ENCODE measurements at places on chromosomes 12 and 14.

GRCh38 chr12:71870416-71870815, 30.9 kb downstream of the TBC1D15 start:
- no peak for DNase-seq

DNA sequence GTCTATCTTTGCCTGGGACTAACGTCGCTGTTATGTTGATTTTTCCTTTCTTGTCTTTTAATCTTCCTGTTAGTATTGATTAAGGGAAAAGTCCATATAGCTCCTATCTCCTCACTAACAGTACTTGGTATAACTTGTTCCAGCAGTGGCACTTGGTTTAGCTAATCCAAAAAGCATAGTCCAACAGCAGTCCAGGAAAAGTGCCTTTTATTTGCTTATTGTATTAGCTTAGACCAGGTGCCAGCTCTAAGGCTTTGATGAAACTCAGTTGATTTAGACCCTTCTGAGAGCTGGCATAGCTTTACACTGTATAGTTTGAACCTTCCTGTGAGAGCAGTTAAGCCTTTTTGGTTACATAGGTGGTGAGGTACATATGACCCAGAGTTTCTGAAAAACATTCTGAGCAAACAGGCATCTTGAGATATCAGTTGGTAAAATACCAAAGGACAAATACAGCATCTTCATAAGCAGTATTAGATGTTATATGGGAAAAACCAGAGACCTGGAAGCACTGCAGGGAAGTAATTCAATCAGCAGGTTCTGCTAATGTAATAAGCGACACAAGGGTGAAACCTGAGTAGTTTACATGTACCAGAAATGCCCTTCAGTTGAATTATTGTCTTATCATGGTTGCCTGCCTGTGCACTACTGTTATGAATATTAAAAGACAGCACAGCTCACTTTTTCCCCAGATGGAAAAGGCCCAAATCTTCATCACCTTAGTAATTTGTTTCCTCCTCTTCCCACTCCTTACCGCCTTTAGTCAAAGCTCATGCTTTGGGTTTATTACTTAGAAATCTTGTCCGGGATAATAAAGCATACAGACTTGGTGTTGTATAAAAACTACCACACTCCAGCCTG, 13.0 kb downstream of the PELI2 start:
- no peak for DNase-seq

DNA sequence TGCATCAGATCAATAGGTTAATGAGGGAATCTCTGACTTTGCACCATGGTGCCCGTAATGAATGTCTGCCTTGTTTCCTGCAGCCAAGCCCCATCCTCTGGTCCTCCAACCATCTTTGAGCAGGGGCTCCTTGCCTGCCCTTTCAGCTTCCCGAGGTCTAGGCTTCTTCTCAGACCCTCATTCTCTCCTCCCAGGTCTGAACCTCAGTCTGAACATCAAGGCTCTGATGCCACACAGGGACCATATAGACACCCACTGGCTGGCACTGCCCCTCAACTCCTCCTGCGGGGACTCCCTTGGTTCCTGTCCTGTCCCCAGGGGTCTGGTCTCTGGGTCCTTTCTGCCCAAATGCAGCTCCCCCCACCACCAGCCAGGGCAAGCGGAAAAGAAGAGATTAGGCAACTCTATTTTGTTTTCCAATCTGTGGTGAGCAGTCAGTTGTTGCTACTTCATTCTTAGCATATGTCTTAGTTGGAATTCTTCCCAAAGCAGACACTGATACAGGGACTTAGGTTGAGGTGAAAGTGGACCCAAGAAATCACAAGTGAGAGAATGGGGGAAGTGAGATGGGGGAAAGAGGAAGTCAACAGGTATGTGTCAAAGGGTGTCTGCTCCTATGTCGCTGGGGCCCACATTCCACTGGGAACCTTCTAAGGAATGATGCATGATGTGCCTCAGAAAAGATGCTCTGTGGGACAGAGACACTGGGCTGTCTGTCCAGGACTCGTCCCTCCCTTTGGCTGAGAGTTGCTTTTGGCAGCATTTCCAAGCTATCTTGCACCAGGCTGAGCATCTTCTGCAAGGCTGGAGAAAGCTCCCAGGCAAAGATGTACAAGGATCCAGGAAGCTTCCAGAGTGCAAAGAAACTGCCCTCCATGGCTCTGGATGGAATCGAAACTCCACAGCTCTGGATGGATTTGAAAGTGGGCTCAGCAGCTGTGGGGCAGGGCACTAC, 1096.5 kb upstream of the TMEM132C start:
- no peak for DNase-seq

DNA sequence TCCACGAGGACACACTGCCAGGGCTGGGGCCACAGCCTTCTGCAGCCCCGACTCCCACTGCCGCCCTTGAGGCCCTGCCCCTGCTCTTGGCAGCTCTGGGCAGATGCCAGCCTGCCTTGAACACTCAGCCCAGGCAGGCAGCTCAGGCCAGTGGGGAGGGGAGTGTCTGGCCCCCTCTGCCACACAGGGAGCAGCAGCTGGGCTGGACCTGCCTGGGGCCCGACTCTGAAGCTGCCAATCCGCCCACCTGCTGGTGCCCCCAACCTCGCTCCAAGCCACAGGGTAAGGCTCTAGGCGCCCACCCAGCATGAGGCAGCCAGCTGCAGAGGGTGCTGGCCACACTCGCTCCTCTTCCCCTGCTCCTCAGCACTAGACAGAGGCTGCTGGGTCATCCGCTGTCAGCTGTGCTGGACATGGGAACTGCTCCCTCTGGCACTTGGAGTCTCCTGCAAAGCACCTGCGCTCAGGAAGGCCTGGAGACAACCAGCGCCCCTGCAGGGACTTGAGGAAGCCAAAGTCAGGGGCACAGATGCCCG, 24.6 kb upstream of the NUDT14 start:
- DNase-seq = no peak

DNA sequence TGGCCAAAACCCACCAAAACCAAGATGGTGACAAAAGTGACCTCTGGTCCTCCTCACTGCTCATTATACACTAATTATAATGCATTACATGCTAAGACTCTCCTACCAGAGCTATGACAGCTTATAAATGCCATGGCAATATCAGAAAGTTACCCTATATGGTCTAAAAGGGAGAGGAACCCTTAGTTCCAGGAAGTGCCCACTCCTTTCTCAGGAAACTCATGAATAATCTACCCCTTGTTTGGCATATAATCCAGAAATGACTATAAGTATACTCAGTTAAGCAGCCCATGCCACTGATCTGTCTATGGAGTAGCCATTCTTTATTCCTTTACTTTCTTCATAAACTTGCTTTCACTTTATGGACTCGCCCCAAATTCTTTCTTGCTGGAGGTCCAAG, 43.0 kb upstream of the FUT8 start:
- DNase-seq = no peak

GRCh38 chr12:28378736-28379135, 188.5 kb downstream of the CCDC91 start:
- DNase-seq = no peak

- DNase-seq = no peak
These were observed 35.6 kb downstream of the SYNE3 start for GRCh38 chr14:95480887-95481226.

GRCh38 chr12:45663455-45663854, 66.1 kb upstream of the ARID2 start:
- DNase-seq = no peak

DNA sequence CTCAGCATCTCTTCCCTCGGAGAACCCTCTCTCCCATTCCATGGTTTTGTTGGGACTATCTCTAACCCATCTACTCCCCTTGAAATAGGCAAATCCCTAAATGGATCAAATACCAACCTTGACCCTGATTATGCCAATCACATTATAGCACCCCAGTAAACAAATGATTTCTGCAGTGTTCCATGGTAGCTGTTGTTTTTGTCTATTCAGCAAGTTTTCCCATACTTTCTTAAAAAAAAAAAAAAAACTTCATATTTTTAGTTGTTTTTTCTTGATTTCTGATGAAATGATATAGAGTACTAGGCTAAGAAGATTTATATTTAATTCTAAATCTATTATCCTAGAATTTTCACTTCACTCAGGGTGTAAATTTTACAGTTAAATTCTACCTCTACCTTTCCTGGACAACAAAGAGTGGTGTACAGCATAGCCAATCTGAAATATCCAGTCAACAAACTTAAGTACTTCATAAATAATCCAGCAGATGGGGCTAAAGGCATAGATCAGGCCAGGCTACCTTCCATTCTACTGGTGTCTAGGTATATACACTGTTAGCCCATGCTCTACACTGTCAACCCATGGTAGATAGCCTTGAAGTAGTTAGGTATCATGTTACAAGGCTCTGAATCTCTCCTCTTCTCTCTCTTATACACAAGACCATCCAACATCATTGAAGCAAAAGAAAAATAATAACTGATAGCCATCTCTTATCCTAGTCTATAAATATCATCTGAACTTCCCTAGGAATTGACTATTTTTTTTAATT, 82.2 kb downstream of the PLEKHG7 start:
- no peak for DNase-seq

GRCh38 chr12:112421363-112421762, 2.6 kb downstream of the PTPN11 start:
- DNase-seq = no peak

DNA sequence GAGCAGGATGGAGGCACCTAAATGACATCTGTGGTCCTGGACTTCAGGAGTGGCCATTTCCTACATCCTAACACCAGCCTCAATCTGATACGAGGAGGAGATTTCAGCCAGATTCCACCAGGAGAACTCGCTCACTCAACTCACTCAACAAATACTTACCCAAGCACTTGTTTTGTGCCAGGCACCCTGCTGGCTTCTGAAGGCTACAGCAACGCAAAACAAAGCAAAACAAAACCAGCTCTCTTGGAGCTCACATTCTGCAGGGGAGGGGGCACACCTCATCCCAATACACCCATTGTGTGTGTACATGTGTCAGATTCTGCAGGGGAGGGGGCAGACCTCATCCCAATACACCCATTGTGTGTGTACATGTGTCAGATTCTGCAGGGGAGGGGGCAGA, 144.8 kb downstream of the PIWIL1 start:
- no peak for DNase-seq

GRCh38 chr14:42004321-42004720, 397.6 kb downstream of the LRFN5 start:
- no peak for DNase-seq

DNA sequence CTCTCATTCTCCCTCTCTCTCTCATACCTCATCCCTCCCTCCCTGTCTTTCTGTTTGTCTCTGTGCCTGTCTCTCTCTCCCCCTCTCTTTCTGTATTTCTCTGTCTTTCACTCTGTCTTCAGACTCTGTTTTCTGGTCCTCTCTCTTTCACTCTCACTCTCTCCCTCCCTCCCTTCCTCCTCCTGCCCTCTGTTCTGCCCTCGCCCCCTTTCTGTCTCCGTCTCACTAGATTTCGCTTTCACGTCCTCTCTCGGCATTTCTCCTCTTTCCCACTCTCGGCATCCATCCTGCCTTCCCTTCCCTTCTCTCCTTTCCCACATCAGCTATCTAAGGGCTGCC, 183.0 kb downstream of the PHETA1 start:
- DNase-seq = no peak

GRCh38 chr12:124904306-124905098, 9.9 kb downstream of the UBC start:
- no peak for DNase-seq

- no peak for DNase-seq
These were observed 198.3 kb upstream of the CPNE8 start for GRCh38 chr12:39103552-39104165.

DNA sequence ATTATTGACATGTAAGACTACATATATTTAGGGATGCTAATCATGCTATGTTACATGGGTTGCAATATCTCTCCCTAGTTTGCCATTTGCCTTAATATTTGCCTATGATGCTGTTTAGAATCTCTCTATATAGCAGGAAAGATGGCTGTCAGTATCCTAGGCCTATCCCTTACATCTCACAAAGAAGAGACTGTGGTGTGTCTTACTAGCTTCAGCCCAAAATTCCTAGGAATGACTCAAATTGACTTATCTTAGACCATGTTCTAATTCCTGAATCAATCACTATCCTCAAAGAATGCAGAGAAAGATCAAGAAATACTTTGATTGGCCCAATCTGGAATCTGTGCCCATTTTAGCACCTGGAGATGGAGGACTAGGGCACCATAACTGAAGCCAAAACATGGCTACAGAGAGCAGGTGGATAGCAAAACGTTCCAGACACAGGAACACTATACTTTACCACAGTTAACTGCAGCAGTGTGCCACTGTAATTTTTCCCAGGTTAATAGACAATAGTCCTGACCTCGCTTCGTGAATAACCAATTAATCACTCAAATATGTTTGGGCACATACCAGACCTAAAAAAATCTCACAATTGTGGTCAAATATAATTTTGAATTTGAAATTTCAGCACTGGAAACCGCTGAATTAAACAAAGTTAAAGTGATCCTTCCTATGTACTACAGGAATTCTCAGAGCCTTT, 32.7 kb upstream of the GLIPR1 start:
- DNase-seq = no peak

DNA sequence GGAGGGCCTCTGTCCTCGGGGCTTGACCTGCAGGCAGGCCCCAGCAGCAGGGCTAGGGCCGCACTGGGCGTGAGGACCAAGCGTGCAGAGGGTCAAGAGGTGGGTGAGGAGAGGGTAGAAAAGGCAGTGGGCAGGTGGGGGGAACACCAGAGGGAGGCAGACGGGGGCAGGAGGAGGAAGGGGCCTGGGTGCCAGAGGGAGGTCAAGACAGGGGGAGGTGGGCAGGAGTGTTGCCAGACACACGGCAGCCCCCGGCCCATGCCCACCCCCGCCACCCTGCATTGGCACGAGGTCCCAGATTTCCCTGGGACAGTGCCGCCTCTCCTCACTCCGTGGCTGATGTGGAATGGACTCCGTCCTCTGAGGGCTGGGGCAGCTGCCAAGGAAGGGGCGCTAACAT, 8.2 kb downstream of the TMEM121 start:
- DNase-seq = peak; percentile 66

DNA sequence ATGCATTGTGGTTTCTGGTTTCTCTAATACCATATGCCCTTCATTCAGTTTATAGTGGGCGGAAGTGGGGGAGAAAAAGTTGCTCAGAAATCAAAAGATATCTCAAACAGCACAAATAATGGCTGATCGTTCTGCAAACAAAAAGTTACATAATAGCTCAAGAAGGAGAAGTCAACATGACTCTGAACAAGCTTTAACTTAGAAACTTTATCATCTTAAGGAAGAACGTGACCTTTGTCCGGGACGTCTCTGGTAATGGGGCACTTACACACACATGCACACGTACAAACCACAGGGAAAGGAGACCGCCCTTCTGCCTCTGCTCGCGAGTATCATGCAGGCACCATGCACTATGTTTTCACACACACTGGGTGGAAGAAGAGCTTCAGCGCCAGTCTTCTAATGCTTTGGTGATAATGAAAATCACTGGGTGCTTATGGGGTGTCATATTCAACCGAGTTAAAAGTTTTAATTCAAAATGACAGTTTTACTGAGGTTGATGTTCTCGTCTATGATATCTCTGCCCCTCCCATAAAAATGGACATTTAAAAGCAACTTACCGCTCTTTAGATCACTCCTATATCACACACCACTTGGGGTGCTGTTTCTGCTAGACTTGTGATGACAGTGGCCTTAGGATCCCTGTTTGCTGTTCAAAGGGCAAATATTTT, 4.7 kb downstream of the FOS start:
- DNase-seq = no peak

Data from chondrocyte (in vitro differentiated cells).